Fibroblast of skin of left quadriceps (primary cell): ENCODE measurements at places on chromosomes 3 and 15.

DNA sequence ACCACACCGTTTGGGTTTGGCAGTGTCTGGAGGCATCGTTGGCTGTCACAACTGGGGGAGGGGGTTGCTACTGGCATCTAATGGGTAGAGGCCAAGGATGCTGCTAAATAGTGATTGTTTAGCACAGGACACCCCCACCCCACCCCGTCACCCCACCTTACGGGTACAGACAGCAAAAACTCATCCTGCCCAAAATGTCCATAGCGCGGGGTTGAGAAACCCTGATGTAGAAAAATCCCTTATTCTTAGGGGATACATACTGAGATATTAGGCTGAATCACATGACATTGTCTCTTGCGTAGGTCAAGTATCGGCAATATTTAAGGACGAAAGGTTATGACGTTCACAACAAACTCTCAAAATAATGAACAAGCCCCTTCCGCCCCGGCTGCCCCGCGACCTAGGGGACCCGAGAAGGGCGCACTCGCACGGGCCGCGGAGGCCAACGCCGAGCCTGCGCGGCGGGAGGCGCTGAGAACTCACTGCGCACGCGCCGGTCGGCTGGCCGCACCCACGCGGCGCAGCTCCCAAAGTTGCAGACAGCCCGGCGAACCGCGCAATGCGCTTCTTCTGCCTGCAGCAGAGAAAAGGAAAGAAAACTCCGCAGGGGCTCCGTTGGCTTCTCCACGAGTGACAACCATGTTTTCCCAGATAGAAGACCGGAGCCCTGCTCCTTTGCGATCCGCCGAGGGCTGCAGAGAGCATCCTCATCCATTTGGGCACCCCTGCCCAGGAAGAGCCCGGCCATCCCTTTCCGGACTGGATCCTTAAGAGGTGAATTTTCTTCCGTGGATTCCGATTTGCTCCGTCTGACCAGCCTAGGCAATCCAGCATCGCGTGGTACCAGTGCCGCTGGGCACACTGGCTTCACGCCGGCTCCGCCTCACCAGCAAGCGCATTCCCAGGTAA is 136.8 kb upstream of the CCDC54 start:
- no peak for DNase-seq

- DNase-seq: no peak
These were observed 57.6 kb downstream of the FNDC3B start for GRCh38 chr3:172096881-172097420.

- DNase-seq: no peak
These were observed 20.9 kb upstream of the SPPL2A start for GRCh38 chr15:50786438-50786837.

DNA sequence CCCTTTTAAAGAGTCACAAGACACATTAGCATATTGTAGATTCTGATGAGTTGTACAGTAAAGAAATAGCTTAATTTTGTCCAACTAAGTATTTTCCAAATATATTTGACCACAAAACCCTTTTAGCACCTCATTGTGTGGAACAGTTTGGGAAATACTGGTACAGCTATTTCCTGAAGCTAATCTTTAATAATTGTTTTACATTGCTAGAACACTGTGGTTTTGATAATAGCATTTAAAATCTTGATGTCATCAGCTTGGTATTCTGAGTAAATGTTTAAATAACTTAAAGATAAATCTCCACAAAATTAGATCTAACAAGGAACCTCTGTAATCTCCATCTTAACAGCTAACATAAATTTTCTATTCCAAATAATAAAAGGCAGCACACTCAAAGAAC is 140.0 kb upstream of the MLF1 start:
- no peak for DNase-seq

DNA sequence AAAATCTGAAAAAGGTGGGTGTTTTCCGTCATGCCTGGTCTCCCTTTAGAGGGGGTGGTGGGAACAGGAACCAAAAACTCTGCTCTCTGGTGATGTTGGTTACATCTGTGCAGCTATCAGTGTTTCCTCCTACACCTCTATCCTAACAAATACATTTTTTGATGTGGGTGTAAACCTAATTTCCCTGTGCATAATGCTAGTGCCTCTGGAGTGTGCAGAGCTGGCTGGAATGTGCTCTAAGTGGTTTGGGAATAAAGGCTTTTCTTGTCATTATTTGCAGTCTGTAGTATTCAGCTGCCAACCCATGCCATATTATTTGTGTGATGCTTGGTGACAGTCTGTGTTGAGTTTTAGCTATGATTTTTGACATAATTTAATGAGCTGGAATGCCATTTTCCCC is 547.6 kb downstream of the NLGN1 start:
- no peak for DNase-seq

DNA sequence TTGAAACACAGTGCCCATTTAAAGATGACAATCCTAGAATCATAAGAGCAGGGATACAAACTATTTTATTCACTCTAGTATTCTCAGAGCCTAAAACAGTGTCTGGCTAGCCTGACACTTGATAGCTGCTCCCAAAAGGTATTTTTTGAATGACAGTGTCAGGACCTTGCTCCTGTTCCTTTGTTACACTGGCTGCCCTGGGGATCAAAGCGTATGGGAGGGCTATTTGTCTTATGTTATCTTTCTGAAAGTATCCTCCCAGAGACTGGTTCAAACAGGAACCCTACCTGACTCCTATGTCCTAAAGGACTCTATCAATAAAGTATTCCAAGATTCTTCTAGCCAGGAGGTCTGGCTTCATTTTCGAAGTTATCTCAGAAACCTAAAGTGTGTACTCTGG is 621.4 kb downstream of the FHIT start:
- no peak for DNase-seq
